ENCODE measurements at places on chromosomes 1 and 21.

- DNase-seq, result no peak
Observed at GRCh38 chr1:182817802-182818201, 21.3 kb upstream of the DHX9 start.

GRCh38 chr1:167328816-167329483, 108.3 kb downstream of the POU2F1 start:
- DNase-seq, result no peak

GRCh38 chr1:235416662-235417049, 49.4 kb downstream of the TBCE start:
- no peak for DNase-seq

GRCh38 chr1:112011202-112011601, 21.7 kb upstream of the KCND3 start:
- DNase-seq, result no peak

DNA sequence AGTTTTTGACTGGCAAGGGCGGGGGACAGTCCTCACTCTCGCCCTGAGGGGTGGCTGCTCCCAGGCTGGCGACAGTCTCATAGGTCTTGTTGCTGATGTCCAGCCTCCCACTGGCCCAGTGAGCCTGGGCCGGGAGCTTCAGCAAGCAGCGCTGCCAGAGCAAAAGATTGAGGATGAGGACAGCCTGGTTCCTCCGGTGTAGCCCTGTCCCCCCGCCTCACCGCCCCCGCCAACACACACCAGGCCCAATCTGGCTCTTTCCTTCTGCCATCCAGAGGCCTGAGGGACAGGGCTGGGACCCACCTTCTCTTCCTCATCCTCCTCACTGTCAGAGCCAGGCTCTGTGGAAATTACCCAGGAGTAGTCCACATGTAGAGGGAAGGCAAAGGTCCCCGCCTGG, 8.6 kb upstream of the TCEA3 start:
- DNase-seq, result no peak

Measured in stimulated activated CD8-positive, alpha-beta memory T cell treated with anti-CD3 and anti-CD28 coated beads, Interleukin-15, amount 100 ng/mL, for 24 hours (primary cell).